Kidney (tissue), 22 donors: ENCODE measurements at places on chromosomes 3 and 15. TPM values are rescaled to one million over a fixed set of nuclear protein-coding genes. Genes with fewer than 3 reads are reported as not detected.

Gene KNG1
- total RNA-seq = 8.7 TPM

Gene H1-8
- total RNA-seq = not detected

DNA sequence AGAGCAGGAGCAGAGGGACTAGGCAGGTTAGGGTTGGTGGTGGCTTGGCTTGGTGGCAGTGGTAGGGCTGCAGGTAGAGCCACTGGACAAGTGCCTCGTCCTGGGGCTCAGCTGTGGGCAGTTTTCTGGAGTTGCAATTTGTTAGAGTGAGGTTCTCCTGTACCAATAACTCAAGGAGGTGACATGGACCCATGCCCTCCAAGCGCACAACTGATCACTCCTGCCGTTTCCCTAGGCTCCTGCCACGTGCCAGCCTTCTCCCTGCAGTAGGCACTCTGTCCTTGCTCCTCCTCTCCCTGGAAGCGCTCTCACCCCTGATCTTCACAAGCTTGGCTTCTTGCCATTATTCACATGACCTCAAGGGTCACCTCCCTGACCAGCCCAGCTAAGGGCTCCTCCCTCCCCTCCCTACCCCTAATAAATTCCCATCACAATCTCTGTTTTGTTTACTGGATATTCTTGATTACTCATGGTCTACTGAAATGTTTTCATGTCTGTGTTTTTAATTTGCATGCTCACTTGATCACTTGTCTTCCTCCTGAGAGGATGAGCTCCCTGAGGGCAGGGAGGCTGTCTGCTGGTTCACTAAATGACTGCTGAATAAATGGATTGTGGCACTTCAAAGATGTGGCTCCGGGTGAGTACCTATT is 3.3 kb downstream of the WNT7A start:
- H3K27ac ChIP-seq = no peak overlapping the region
- peaks cover 30% of the 10 kb centered on the region for H3K27me3 ChIP-seq
- no peaks in the 10 kb centered on the region for H3K4me1 ChIP-seq
- no peak overlapping the region for H3K4me3 ChIP-seq

DNA sequence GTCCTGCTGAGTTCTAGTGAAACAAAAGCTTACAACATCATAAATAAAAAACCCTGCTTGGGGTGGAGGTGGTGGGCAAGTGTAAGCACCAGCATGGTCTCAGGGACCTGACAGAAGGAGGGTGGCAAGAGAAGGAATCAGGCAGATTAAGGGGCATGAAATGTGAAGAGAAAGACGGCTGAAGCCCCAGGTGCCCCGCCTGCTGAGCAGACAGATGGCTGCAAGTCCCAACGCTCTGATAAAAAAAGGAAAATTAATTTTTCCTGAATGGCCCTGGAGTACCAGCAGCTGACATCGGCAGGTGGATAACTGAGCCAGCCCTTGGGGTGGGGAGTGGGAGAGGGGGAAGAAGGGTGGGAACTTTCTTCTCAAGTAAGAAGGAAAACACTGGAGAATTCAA is 137.9 kb downstream of the XXYLT1 start:
- H3K27ac ChIP-seq = no peak overlapping the region
- H3K4me1 ChIP-seq = no peaks in the 10 kb centered on the region
- no peak overlapping the region for H3K4me3 ChIP-seq
- H3K36me3 ChIP-seq = no peaks in the 10 kb centered on the region
- no peaks in the 10 kb centered on the region for H3K27me3 ChIP-seq
- DNase-seq = no peak

DNA sequence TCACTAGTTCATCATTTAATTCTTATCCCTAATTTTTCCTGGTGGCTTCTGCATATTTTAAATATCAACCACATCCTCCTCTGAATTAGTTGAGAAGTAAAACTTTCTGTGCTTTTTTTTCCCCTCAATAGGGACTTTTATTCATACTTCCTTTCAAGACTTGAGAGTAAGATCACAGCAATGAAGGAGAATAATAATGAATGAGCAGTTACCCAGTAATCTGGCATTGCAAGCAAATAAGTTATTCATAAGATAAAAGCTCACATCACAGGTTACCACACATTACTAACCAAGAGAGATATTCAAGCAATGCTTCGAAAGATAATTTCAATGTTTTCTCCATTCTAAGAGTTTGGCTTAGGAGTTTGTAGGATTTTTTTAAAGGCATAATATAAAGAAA is 50.3 kb downstream of the BTLA start:
- no peak for DNase-seq
- H3K36me3 ChIP-seq = no peaks in the 10 kb centered on the region
- H3K4me3 ChIP-seq = no peak overlapping the region

DNA sequence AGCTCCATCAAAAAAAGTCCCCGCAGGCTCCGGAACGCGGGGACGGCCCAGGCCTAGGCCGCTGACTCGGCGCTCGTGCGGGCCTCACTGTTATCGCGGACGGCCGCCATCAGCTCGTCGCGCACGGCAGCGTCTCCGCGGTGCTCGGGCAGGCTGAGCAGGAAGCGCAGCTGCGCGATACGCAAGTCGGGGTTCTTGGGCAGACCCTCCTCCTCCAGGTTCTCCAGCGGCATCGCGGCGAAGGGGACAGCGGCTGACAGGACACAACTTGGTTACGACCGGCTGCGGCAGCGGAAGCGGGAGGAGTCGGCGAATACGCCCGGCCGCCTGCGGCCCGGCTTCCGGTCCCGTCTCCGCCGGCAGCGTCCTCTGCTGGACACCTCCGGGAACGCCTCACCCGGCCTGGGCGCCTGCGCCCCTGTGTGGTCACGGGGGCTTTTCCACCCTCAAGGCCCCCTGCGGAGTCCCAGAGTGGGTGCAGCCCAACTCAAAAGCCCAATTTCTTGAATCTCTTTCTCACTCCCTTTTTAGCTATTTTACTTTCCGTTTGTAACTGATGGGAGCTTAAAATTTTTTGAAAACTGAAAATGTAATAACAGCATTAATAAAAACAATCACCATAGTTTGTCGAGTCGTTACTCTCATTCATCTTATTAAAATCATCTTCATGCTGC is at the start of gene PSMD6:
PSMD6 (minus strand) TSS at position 308 of the 674 bp plus-strand sequence; CDS start at position 233, 75 bp downstream.
- peak within 1 kb of the TSS; percentile 84 for H3K4me3 ChIP-seq
- H3K27me3 ChIP-seq = no peaks in the 10 kb centered on the region
- H3K4me1 ChIP-seq = peaks cover 7% of the 10 kb centered on the region
- peak within 1 kb of the TSS; percentile 45 for H3K27ac ChIP-seq
- DNase-seq = peak; percentile 93
- H3K36me3 ChIP-seq = peaks cover 18% of the 10 kb centered on the region

- no peak overlapping the region for H3K4me3 ChIP-seq
- H3K4me1 ChIP-seq = no peaks in the 10 kb centered on the region
- no peaks in the 10 kb centered on the region for H3K27me3 ChIP-seq
- no peaks in the 10 kb centered on the region for H3K36me3 ChIP-seq
Observed at GRCh38 chr3:189273736-189274135, 102.0 kb downstream of the TPRG1 start.

GRCh38 chr3:73605412-73605811 is 19.3 kb downstream of the PDZRN3 start:
- H3K36me3 ChIP-seq = no peaks in the 10 kb centered on the region
- DNase-seq = no peak
- peaks cover 9% of the 10 kb centered on the region for H3K4me1 ChIP-seq
- H3K4me3 ChIP-seq = no peak overlapping the region

DNA sequence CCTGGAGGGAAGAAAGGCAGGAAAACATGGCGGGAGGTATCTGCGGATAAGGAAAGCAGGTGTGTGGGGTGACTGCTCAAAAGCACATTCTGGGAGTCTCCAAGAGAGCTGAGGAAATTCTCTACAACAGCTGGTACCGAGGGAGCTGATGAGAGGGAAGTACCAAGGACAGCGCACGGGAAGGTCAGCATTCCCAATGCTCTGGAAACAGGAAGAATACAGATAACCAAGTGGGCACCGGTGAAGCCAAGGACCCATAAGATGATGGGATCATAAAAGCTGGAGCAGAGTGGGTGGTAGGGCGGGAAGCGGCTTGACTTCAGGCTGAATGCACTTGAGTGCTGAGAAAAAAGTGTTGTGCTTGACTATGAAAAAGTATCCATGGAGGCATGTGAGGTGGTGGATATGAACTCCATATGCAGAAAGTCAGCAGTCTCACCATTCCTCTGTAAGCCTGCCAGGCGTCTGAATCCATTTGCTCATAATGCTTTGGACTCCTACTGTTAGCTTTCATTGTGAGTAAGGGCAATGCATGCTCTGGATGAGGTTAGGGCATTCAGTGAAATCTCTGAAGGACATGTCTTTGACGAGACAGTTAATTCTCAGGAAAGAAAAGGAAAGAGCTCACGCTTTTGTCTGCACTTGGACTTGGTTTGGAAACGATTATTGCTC is 215.5 kb downstream of the NR1D2 start:
- H3K36me3 ChIP-seq = no peaks in the 10 kb centered on the region
- no peaks in the 10 kb centered on the region for H3K4me1 ChIP-seq
- peak; percentile 52 for DNase-seq
- H3K27ac ChIP-seq = no peak overlapping the region
- no peak overlapping the region for H3K4me3 ChIP-seq

- H3K4me1 ChIP-seq = no peaks in the 10 kb centered on the region
- no peak overlapping the region for H3K27ac ChIP-seq
- H3K36me3 ChIP-seq = no peaks in the 10 kb centered on the region
- H3K4me3 ChIP-seq = no peak overlapping the region
- no peak for DNase-seq
- no peaks in the 10 kb centered on the region for H3K27me3 ChIP-seq
Observed at GRCh38 chr3:195587406-195587805, 3.7 kb upstream of the APOD start.

DNA sequence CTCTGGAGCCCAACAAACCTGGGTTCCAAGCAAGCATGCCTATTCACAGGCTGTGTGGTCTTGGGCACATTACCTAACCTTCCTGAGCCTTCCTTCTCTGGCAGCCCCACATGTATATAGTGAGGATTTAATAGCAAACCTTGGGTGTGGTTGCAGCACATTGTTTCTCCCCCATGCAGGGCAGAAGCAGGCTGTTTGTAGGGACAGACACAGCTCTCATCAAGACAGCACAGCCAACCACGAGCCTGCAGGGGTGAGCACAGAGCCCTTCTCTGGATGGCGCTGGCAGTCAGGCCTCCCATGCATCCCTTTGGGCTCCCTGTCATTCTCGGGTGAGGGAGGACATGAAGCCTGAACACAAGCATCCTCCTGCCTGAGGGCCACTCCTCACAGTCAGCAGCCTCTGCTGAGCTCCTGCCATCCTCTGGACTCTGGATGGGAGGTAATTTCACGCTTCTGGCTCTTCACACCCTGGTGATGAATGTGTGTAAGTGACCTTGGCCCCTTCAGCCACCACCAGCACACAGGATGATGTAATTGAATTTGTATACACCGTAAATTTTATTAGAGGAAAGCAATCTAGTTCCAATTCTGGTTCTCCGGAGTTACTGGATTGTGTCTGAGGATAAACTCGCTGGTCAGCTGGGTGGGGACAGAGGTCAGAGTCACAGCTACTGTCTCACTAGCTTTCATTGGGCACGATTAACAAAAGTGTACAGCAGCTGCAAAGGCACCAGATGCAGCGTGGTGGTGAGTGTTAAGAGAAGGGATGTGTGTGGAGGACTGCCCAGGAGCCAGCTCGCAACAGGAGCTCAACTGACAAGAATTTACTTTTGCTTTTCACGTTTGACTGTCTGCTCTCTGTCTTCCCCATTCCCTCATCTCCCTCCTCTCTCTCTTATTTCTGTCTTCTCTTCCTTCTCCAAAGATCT is 118.1 kb downstream of the CLSTN2 start:
- no peaks in the 10 kb centered on the region for H3K36me3 ChIP-seq
- no peak for DNase-seq
- H3K27me3 ChIP-seq = no peaks in the 10 kb centered on the region
